GM23248 (cell line): ENCODE measurements at places on chromosomes 2 and 18.
A peak's percentile ranks its signal among the peaks of the same experiment; 100 is the strongest.

- no peak for DNase-seq
These were observed 54.0 kb downstream of the NDUFA10 start for GRCh38 chr2:239971115-239971514.

- no peak for DNase-seq
These were observed 250.6 kb downstream of the LTBP1 start for GRCh38 chr2:33197198-33197938.

GRCh38 chr2:23627236-23628009 lies 242.4 kb downstream of the KLHL29 start:
- no peak for DNase-seq

DNA sequence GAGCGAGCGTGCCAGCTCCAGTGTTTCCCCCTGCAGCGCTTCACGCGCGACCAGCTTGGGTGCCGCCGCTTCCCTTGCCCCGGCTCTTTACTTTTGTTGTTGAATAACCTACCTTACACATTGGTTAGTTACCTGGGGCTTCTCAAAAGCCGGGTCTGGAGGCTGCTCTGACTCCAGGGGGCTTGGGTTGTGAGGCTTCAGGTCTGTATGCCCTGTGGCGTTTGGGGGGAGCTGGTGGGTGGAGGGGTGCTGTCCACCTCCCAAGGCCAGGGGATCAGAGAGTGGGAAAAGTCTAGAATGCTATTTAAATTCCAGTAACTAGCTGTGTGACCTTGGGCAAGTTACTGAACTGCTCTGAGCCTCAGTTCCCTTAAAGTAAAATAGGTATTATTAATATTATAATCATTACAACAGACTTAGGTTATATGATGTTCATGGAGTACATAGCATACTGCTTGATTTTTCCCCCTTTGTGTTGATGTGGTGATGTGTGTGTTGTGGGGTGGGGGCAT lies 770 bp downstream of the LYPD6B start:
- no peak for DNase-seq

GRCh38 chr2:218732761-218733158 lies 22.1 kb downstream of the TTLL4 start:
- DNase-seq, result peak; percentile 35

DNA sequence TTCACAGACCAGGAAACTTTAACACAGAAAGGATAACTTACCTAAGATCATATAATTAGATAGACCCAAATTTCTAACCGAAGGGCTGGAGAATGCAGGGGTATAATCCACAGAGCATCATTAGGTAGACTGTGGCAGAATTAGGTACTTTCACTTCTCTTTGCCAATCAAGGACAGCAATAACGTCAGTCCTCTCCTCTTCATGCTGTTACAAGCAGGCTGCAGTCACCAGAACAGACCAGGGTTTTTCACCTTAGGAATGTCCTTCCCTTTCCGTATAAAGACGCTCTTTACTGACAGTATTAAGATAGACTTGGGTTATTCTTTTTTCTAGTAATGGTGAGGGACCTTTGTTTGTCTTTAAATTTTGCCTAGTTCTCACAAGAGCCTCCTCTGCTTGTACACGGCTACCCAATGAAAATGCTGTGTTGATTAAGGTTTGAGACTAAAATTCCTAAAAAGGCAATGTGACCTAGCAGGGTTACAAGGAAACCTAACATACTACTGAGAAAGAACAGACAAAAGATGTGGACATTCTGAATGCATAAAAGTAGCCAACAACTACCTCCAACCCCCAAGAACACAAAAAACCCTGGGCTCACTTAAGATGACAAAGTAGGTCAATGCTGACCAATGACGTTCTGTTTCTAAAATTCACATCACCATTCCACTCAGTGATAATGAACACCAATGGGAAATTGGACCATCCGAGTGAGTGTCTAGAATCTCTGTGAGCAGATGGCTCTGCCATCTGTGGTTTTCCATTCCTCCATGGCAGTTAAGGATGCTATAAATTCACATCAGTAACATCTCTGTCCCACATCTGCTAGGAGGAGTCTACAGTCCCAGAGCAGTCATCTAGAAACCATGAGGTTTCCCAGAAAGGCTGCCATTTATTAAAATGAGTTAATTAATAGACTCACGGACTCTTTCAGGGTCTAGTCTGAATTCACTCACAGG lies 2.1 kb downstream of the PDIA6 start:
- peak; percentile 34 for DNase-seq

DNA sequence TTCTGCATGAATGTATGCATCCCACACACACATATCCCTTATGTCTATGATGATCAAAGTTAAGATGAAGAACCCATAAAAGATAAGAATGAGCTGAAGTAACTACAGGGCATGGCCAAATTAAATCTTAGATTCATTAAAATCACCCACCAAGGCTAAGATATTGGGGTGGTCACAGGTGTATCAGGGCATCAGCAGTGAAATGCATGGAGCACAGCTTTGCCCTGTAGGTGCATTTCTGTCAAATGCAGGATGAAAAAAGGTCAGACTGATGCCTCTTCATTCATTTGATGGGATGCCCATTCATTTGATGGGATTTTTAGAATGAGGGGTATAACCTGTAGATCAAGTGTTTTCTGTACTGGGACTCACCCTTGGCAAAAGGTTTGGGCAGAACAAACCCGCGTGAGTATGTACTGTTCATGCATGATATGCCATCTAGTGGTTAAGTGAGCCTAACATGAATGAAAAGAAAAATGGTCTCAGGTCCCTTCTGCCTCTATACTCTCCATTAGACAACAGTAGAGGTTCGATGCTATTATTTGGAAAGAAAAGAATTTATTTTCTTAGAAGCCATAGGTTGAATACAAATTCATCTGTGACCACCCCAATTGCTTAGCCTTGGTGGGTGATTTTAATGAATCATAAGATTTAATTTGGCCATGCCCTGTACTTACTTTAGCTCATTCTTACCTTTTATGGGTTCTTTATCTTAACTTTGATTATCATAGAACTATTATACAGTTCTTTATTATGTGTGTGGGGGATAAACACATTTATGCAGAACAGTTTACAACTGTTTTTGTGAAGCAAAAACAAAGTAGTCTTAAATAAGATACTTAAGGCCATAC lies 43.2 kb upstream of the NOSTRIN start:
- DNase-seq, result peak; percentile 77

DNA sequence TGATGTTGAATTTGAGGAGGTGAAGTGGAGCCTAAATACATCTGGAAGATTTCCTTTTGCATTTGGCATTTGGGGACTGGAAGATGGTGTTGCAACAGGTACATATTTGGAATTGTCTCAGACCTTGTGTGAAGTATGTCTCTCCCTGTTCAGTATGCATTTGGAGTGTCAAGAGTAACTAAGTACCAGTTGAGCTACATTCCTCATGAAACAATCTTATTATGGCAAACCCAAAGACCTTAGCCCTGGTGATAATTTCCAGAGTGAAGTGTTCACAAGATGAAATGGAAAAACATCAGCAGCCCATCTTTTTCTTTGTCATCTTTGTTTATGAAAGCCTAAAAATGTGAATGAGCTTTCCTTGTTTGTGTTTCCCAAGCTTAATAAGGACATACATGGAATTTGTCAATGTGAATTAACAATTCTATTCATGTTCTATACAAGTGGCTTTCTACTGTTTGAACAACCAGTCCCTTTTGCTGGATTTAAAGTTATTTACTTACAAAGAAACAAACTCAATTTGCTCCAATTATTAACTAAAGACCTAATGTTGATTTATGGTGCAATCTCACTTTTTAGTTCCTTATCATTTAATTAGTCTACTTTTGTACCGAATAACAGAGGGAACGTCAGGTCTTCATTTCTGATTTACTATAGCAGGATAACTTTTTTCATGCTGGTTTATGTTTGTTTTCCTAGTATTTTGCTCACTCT lies 42.1 kb upstream of the PPP1R1C start:
- DNase-seq, result no peak

DNA sequence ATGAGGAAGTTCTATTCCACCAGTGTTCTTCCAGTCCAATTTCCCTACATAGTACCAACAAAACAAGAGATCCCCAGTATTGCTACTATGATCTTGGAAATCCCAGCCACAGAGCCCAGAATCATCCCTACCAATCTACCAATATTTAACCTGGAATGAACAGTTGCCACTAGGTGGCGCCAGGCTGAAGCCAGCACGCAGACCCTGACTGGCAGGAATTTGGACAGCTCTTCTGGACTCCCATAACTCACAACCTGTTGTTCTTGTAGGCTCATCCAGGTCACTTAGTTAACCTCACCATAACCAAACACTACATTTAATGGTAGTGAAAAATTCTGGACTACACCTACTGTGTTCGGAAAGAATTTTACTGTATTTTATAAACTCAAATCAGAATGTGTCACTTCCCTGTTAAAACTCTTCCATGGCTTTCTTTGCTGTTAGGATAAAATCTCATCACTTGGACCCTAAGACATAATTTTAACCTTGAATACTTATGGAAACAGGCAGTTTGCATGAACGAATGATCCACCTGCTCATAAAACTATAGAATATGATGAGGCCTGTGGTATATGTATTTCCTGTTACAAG lies 59.8 kb upstream of the SLC38A11 start:
- peak; percentile 74 for DNase-seq

DNA sequence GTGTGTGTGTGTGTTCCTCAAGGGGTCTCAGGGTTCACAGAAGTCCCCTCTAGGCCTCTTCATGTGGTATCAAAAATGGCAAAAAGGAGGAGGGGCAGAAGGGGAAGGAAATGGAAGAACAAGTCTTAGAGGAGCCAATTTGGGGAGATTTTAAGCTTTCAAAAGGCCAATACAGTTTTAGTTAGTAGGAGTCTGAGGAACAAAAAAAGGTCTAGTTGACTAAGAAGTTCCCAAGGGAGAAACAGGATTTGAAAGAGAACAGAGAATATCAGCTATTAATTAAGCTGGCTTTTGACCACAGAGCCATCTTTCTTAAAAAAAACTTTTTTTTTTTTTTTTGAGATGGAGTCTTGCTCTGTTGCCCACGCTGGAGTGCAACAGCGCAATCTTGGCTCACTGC lies 7.1 kb downstream of the RNF125 start:
- no peak for DNase-seq

GRCh38 chr18:13337369-13337768 lies 118.8 kb downstream of the LDLRAD4 start:
- no peak for DNase-seq

DNA sequence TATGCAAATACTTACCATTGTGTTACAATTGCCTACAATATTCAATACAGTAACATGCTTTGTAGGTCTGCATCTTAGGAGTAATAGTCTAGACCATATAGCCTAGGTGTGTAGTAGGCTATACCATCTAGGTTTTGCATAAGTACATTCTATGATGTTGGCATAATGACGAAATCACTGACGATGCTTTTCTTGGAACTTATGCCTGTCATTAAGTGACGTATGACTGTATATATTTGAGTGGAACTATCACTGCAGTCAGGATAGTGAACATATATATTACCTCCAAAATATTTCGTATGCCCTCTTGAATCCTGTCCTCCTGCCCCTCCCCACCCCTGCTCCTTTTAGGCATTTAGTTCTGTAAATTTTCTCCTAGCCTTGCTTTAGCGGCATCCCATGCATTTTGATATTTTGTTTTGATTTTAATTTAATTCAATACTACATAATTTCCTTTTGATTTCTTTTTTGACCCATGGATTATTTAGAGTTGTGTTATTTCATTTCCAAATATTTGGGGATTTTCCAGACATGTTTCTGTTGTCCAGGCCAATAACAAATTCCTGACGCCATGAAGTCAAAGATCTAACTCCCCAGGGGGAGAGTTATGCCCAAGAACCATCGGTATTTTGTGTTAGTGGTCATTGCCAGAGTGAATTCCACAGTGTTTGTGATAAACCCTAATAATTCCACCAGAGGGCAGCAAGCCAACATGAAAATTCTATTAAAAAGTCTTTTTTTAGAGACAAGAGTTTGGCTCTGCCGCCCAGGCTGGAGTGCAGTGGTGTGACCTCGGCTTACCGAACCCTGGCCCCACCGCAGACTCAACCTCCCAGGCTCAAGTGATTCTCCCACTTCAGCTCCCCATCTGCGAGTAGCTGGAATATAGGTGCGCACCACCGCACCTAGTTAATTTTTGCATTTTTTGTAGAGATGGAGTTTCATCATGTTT lies 24.2 kb upstream of the CASP8 start:
- DNase-seq, result peak; percentile 87

- no peak for DNase-seq
These were observed 36.1 kb downstream of the SOCS6 start for GRCh38 chr18:70324897-70325296.

DNA sequence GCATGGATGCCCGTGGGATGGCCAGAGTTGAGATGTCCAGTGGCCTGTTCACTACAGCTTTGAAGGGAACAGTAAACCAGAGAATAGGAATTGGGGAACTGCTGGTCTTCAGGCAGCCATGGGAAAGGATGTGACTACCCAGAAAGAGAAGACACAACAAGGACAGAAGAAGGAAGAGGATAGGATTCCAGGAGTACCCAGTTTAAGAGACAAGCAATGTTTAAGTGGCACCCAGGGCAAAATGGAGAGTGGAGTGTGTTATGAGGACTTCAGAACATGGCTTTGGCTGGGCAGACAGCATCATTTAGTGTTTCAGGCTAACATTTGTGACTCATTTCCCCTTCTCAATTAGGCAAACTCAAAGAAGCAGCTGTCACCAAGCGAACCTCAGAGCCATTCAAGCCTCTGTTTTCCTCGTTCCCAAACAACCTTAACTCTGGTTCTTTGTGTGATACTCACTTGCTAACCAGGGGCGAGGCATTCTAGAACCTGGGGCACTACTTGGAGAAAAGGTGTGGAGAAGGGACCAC lies 4.0 kb upstream of the FAM124B start:
- DNase-seq, result peak; percentile 37

DNA sequence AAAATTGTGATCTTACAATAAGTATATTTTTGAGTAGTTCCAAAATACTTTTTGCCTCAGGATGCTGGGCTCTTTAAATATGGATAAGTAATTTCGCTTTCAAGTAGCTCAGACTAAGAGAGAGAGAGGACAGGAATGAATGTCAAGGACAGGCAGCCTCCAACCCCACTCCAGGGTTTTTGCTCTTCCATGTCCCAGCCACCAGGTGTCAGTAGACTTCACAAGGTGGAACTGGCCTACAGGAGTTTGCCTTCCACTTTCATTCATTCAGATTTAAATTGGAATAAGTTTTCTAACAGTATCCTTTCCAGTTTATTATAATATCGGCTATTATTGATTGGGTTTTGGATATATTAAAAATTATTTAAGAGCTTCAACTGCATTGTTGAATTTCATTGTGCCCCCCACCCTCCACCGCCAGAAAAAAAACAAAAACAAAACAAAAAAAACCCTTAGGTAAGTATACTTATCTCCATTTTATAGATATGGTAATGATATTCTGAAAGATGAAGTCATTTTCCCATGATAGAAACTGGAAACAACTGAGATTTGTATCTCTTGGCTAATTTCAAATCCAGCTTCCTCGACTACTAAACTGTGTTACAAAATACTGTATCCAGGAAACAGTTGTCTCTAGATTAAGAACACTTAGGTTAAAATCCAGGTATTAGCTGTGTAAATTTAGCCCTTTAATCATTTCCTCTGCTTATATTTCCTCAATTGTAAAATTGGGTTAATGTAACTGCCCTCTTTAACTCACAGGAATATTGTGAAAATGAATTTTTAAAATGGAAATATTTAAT lies 793.1 kb downstream of the ERBB4 start:
- DNase-seq, result peak; percentile 75
